ENCODE measurements at places on chromosomes 5 and 9.

DNA sequence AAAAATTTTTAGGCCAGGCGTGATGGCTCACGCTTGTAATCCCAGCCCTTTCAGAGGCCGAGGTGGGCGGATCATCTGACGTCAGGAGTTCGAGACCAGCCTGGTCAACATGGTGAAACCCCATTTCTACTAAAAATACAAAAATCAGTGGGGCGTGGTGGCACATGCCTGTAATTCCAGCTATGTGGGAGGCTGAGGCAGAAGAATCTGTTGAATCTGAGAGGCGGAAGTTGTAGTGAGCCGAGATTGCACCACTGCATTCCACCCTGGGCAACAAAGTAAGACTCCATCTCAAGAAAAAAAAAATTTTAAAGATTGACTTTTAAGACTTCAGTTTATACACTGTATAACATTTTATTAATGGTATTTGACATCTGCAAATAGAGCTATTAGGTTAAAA, 60.1 kb upstream of the GNAQ start:
- no peak for DNase-seq

DNA sequence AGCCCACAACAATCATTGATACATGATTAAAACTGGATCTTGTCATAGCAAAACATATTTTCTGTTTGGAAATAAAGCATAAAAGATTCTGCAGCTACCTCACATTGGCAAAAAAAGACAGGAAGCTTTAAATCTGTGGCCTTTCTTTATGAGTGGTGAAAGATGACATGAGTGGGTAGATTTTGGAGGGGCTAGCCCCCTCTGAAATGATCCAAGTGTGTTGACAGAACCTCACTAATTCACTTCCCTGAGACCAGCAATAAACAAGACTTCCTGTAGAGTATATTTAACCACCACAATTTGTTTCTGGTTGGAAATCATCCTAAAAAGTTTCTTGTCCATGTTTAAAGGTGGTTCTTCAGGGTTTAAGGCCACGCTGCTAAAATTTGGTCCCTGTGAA, 530.8 kb downstream of the SPATA31D1 start:
- no peak for DNase-seq

DNA sequence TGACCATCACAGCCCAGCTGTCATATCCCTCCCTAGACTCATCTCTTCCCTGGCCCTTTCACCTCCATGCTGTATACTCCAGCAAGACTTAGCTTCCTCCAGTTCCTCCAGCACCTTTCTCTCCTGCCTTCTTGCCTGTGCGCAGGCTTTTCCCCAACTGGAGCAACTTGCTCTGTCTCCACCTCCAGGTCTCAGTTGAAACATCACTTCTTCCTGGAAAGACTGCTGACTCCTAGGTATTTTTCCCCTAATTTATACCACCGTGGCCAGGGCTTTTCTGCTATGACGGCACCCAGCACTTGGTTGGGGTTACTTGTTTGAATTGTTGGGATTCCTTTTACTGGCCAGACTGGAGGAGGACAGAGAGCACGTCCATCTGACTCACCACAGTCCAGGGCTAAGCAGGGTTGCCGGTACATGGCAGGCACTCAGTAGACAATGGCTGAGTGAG, 67.5 kb downstream of the KCNIP1 start:
- no peak for DNase-seq

GRCh38 chr9:91963711-91964240, 13.7 kb upstream of the ROR2 start:
- DNase-seq = no peak

GRCh38 chr5:149156435-149157083, 15.3 kb downstream of the ABLIM3 start:
- DNase-seq = no peak

- DNase-seq = no peak
Measured at GRCh38 chr9:108874058-108874788, 12.2 kb downstream of the ACTL7A start.

DNA sequence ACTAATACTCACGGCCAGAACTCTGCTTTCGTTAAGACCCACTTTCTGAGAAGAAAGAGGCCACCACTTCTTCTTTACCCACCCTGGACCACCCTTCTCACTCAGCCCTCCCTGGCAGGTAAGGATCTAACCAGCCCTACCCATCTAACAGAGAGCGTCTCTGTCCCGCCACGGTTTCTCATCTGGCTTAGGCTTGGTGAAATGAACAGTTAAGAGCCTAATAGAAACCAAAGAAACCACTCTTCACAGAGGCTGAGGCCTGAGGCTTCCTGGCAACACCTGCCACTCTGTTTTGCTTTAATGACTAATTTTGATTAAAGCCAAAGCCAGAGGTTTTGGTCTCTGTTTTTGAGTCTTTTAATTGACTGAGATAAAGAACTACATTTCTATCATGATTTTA, 354.1 kb upstream of the SLC30A5 start:
- no peak for DNase-seq

- DNase-seq = no peak
Measured at GRCh38 chr9:83509402-83509801, 28.8 kb downstream of the FRMD3 start.

DNA sequence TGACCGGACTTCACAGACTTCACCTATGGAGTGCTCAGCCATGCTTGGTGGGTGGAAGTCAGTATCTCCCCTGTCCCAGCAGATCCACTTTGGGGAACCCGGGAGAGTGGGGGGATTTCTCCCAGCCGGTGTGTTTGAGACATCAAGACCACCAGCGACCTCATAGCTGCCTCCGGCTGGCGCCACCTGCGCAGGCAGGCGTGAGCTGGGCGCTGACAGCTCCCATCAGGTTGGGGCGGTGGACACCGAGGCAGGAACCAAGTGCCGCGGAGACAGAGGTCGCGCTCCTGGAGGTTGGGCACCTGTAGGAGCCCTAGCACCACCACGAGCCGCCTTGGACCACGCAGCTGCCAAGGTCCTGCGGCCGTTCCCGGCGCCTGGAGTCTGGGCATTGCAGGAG, 124.0 kb upstream of the LARP1 start:
- DNase-seq = no peak

DNA sequence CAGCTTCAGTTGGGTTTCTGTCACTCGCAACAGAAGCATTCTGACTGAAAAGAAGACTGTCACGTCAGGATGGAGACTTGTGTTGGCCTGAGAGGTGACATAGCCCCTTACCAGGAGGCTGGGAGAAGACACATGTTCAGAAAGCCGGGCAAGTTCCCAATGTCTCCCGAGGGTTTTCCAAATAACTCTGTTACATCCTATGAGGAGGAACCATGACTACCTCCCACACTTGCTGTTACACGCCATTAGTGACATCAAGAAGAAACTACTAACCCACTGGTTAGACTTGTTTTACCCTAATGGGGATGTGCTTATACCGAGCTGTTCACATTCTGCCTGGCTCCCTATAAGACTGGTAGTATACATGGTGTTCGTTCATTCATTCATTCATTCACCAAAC, 33.3 kb downstream of the SH3PXD2B start:
- DNase-seq = no peak

Data from stimulated activated CD8-positive, alpha-beta memory T cell treated with anti-CD3 and anti-CD28 coated beads, Interleukin-4, amount 100 ng/mL, for 1 hour (primary cell).